Stimulated activated CD4-positive, alpha-beta T cell treated with anti-CD3 and anti-CD28 coated beads, TNF-alpha, amount 100 ng/mL, for 1 hour (primary cell): ENCODE measurements at places on chromosomes 7 and 10.
A peak's percentile ranks its signal among the peaks of the same experiment; 100 is the strongest.

GRCh38 chr7:157010588-157011332 lies at the start of gene MNX1:
Gene MNX1 (minus strand): TSS chr7:157010663. CDS start chr7:157010350, 313 bp downstream.
- no peak for DNase-seq

GRCh38 chr10:15158972-15159371 lies 9.5 kb downstream of the NMT2 start:
- no peak for DNase-seq

DNA sequence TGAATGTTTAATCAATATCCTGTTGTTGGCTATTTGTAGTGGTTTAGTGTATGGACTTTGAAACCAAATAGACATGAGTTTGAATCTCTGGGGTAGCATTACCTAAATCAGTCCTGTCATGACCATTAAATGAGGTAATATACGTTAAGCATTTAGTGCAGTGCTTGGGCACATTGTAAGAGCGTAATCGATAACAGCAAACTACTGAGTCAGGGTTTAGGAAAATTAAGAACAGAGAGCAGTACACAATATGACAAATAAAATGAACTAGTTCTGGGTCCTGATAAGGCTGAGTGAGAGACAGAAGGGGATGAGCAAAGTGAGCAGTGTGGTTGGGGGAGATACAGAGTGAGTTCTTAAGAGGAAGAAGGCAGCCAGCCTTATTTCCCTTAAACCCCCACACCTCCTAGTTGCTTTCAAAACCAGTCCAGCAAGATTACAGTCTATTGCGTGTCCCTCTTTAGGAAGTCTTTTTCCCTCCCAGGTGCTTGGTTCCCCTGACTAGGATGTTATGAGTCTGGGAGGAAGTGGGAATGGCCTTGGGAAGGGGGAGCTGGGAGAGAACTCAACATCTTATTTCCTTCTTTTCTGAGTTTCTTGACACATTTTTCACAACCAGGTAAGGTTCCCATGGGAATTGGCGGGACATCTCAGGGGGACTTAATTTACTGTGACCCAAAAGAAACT lies 171.0 kb downstream of the SND1 start:
- DNase-seq = no peak

DNA sequence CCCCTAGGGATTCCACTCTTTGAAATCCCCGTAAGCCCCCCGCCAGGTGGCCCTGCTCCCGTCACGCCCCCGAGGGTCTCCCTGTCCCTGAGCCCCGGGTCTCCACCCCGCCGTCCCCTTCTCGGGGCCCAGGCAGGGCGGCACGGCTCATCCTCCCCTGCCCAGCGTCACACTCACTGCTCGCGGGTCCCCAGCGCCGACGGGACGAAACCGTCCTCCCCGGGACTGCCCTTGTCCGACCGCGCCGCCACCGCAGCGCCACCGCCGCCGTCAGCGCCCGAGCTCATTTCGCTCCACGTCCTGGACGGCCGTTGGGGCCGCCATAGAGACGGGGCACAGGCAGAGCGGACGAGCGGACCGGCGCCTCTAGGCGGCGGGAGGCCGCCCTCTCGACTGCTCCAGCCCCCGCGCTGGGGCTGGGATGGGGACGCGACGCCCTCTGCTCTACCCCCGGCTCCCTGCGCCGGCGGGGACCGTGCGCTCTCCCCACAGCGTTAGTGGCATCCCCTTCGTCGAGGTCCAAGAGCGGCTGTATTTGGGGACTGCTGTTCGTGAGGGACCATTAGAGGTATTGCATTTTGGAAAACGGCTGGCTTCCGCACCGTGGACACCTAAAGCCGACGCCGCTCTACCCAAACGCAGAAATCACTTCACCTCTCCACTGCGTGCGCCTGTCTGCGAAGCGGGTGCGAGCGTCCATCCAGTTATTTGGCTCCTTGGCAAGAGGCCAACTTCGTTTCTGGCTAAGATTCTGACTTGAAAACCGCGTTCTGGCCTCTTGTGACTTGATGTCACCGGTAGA lies at the start of gene EEF1AKMT2:
TSS of gene EEF1AKMT2 (minus strand) at position 341 of the 802 bp plus-strand sequence. CDS start at position 287, 54 bp downstream.
- peak; percentile 66 for DNase-seq

DNA sequence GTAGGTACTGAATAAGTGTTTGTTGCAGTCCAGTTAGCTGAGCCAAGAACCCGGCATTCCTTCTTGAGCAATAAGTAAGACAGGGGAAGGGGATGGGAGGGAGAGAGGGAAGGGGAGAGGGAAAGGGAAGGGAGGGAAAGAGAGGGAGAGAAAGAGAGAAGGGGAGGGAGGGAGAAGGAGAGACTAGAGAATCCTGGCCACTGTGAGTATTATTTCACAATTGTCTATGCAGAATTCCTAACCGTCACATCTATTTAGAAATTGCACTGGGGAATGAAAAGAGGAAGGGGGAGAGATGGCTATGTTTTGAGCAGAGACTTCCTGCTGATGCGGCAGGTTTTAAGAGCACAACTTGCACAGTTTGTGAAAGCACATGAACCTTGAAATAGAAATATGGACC lies 251.4 kb upstream of the ZMIZ1 start:
- no peak for DNase-seq

DNA sequence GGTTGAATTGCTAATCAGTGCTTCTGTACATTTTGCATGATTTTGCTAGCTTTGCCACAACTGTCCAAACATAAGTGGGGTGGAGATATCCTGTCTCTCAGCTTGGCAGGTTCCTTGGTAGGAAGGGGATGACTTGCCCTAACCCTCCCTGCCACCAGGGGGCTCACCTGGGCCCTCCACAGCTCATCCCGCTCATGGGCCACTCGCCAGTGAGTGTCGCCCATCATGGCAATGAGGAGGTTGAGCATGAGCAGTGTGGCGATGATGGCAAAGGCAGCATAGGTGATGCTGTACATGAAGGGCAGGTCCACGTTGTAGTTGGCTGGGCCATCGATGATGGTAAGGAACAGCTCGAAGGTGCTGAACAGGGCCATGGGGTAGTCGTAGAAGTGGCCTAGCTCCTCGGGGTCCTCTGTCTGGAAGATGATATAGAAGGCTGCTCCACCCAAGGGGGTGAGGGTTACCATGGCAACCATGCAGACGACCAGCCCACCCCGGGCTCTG lies 12.2 kb downstream of the TRPV6 start:
- DNase-seq = no peak

GRCh38 chr10:1615186-1615954 lies 122.0 kb downstream of the ADARB2 start:
- DNase-seq = no peak

DNA sequence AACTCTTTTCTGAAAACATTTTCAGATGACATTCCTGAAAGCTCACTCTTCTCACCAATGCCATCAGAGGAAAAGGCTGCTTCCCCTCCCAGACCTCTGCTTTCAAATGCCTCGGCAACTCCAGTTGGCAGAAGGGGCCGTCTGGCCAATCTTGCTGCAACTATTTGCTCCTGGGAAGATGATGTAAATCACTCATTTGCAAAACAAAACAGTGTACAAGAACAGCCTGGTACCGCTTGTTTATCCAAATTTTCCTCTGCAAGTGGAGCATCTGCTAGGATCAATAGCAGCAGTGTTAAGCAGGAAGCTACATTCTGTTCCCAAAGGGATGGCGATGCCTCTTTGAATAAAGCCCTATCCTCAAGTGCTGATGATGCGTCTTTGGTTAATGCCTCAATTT lies 16.5 kb downstream of the ANLN start:
- DNase-seq = no peak

- DNase-seq = no peak
These were observed 171.3 kb downstream of the HECW1 start for GRCh38 chr7:43283706-43284105.

- no peak for DNase-seq
These were observed 74.8 kb downstream of the DNAJB6 start for GRCh38 chr7:157411580-157411979.

DNA sequence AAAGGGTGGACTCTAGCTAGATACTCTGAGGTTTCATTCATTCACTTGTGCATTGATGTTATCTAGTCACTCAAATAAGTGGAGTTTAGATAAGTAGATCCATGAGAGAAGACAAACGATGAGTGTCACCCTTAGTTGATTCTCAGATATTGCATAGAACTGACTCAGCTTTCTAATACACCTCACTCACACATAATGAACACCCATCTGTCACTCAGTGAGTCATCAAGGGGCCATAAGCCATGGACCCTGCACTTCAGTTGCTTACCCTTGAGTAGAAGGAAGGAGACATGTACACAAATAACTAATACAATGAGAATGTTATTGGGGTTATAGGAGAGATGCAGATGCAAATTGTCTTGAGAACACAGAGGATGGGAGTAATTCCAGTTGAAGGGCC lies 163.8 kb downstream of the SORCS3 start:
- DNase-seq = no peak

- peak; percentile 7 for DNase-seq
These were observed 44.2 kb downstream of the PDLIM1 start for GRCh38 chr10:95246582-95247051.

DNA sequence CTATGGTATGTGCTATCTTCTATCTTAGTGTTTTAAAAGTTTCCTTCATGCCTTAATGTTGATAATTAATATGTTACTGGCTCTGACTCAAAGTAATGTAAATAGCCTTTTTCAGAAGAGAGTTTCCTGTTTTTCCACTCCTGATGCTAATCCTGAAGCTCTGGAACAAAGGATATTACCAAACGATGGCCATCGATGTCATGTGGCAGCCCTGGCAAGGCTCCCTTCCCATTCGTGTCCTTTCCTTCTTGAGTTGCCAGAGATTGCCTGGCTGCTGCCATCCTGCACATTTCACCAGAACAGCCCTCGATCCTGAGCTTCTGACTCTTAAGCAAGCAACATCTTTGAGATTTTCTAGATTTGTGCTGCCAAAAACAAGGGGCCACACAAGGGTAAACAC lies 46.0 kb downstream of the RNF133 start:
- no peak for DNase-seq

GRCh38 chr10:99234041-99234790 lies 1.4 kb downstream of the HPSE2 start:
- peak; percentile 4 for DNase-seq

DNA sequence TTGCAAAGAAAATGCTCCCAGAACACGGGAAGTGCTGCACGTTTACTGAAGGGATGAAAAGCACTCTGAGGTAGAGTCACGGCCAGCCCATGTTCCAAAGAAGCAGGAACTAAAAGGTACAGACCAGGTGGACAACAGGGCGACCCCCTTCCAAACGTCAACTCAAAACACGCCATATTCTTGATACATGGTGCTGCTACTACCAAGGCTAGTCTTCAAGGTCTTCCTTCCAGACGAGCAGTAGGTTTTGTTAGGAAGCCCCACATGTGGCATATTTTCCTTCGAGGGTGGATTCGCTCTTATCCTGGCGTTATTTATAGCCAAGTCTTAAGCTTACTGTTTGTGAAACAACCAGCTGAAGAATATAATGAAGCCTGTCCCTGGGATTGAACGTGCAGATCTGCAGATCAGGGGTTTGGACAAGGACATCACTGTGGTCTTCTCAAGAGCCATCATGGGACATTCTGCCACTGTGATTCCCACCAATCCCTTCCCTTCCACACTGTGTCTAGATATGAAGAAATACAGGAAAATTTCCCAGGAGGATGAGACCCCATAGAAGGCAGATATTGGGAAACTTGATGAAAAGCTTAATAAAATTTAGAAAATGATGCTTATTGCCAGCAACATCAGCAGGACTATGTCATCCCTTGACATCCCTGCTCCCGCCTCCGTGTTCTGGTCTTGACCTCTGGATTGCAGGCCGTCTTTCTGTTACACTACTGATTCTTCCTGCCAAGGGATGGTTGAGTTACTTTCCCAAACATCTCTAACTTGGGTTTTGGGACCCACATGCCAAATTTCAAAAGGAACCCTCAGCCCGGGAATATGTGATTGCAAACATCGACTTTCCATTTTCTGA lies 734.4 kb downstream of the PARD3 start:
- no peak for DNase-seq

DNA sequence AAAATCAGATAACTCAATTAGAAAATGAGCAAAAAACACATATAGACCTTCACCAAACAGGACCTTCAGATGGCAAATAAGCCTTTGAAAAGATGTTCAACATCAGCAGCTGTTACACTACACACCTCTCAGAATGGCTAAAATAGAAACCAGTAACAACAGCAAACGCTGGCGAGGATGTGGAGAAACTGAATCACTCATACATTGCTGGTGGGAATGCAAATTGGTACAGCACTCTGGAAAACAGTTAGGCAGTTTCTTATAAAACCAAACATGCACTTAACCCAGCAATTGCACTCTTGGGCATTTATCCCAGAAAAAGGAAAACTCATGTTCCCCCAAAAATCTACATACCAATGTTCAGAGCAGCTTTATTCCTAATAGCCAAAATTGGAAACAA lies 37.7 kb upstream of the SMARCD3 start:
- no peak for DNase-seq

GRCh38 chr7:23341846-23342598 lies 42.9 kb downstream of the MALSU1 start:
- no peak for DNase-seq

- DNase-seq = no peak
These were observed 26.4 kb upstream of the GSDME start for GRCh38 chr7:24783698-24784097.

DNA sequence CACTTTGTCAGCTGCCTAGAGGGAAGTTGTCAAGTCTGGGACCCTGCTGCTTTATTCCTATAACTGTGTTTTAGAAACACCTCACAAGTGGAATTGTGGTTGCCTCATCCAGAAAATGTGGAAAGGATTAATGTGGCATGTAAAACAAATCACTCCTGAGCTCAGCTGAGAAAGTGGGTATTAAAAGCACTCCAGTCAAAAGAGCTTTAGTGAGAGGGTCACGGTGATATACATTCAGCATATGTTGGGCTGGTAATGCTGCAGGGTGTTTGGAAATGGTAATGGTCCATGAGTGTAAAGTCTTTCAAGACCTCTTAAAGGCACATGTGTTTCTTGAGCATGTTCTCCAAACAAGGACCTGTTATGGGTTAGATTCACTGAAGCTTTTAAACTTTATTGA lies 318.2 kb upstream of the MEOX2 start:
- no peak for DNase-seq

GRCh38 chr7:147869456-147869855 lies 721.1 kb upstream of the C7orf33 start:
- DNase-seq = no peak

DNA sequence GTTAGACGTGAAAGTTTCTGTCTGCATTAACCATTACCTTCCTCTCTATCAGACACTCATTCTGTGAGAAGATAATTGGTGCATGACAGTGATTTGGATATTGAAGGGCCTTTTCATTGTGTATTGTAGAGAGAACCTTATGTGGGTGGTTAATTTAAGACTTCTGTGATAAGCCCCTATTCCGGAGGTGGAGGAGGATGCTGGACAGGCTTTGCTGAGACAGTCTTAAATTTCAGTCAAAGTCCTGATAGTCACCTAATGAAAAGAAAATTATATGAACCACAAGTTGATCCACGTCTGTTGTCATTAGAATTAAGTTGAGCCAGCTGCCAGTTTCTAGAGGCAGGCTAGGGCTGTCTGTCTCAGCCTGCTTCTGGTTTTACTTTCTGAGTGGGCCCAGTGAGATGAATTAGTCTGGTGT lies 62.9 kb downstream of the CELF2 start:
- no peak for DNase-seq
